Stimulated activated CD8-positive, alpha-beta memory T cell treated with anti-CD3 and anti-CD28 coated beads, Interleukin-15, amount 100 ng/mL, for 4 hours (primary cell): ENCODE measurements at places on chromosomes 16 and 17.

DNA sequence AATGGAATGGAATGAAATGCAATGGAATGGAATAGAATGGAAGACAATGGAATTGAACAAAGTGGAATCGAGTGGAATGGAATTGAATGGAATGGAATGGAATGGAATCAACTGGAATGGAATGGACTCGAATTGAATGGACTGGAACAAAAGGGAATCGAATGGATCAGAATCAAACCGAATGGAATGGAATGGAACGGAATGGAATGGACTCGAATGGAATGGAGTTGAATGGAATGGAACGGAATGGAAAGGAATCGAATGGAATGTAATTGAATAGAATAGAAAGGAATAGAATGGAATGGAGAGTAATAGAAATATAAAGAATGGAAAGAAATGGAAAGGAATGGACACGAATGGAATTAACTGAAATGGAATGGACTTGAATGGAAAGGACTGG lies 475.2 kb upstream of the WSB1 start:
- no peak for DNase-seq

DNA sequence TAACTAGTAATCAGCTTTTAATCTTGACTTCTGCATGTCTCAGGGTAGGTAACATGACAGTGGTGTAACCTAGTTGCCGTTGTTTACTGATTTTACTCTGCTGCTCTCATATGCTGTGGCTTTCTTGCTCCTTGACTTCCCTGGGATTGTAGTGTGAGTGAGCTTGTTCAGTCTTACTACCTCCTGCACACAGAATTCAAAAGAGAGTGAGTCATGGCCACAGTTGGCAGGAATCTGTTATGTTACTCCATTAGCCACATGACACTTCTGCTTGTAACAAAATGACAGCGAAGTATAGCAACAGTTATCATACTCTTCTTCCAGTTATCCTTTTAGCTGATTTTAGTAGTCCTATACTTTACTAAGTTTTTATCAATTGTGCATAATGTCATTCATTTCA lies 18.8 kb downstream of the TNRC6A start:
- DNase-seq: no peak

DNA sequence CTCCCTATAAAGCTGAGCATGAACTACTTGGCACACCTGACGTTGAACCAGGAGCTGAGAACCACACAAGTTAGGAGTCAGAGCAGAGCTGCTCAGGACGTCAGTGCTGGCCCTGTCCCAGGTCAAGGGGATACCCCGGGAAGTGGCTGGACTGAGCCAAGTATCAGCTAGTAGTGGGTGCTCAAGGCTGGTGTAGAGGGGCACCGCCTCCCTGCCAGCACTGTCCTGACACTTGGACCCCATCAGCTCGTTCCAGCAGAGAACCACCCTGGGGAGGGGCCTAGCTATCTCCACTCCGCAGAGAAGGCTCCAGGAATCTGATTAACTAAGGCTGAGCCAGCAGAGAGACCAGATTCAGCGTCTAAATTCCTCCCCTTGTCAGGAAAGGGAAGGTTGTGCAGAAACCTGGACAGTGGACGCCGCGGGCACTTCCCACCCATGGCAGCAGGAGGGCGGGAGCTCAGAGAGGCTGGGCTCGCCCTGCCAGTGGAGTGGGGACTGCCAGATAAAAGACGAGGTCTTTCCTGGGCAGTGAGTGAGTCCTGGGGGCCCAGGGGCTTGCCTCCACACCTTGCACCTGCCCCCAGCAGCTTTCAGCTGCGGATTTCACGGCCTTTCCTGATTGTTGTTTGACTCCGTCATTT lies 21.0 kb downstream of the C16orf90 start:
- DNase-seq: no peak

DNA sequence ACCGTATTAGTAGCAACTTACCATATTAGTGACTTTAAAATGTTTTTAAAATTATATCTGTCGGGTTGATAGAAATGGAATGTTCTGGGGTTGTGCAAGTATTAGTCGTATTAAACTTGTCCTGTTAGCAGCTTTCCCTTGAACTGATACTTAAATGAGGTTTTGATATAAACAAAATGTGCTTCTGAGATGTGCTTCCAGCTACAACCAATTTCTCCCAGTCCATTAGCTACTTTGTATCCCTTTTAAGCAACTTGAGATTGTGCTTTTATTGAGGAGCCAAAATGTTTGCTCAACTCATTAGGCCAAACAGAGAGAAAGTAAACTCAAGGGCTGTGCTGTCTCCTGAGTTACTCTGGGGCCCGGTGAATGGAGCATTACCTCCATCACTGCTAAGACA lies 255.0 kb upstream of the RBFOX1 start:
- DNase-seq: no peak

DNA sequence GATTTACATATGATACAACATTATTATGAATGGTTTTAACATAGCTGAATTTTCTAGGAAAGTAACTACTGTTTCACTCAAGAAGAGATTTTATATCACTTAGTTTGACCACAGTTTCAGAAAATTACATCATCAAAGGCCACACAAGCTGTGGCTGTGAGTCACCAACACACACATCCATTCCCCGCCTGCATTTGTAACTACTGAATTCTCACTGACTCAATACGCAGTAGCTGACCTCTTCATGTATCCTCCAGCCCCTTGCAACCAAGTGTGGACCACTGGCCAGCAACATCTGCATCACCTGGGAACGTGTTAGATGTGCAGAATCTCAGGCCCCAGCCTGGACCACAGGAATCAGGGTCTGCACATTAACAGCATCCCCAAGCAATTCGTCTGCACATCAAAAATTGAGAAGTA lies 197.6 kb downstream of the XYLT1 start:
- peak; percentile 7 for DNase-seq

- DNase-seq: no peak
These were observed 68.4 kb downstream of the NOG start for GRCh38 chr17:56661906-56662305.

- DNase-seq: no peak
These were observed 134.5 kb downstream of the RAB11FIP4 start for GRCh38 chr17:31525801-31526549.

DNA sequence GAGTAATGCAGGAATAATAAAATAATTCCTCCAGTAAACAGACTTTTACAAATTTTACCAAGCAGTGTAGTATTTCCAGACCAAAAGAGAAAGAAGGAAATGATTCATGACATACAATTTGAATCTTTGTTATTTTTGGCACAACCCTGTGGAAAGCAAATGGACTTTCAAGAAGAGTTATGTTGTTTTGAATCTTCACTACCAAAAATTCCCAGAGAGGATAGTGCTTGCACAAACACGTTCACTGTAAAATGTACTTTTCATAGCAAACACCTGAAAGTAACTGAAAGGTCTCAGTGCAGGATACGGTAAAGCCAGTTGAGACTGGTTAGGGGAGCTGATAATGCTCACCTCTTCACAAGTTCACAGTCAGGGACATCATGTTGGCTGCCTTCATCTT lies 107.1 kb downstream of the USP22 start:
- DNase-seq: no peak

DNA sequence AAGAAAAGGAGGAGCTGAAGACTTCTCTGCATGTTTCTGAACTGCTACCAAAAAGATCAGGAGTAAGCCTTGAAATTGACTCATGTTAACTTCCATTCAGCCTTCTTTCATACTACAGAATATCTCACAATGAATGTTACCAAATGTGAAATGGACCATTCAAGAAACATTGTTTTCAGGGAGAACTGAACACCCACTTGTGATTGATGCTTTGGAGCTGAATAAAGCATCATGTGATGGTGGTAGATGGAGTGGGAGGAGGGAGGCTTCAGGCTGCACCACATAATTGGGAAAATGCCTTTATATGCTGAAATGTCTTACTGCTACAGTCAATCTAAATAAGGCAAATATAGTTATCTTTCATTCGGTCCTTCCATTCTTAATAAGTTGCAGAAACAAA lies 127.8 kb downstream of the CDH8 start:
- no peak for DNase-seq

- peak; percentile 27 for DNase-seq
These were observed 9.9 kb upstream of the NAGS start for GRCh38 chr17:43994272-43995149.
